A549 treated with GW870086 at 1 μM for 4 hours (cell line): ENCODE measurements at places on chromosomes 1 and 21. TPM values are rescaled to one million over a fixed set of nuclear protein-coding genes. Genes with fewer than 3 reads are reported as not detected.

PIGR gene
- not detected in 5 replicates for total RNA-seq

OR2L13 gene
- not detected in 5 replicates for total RNA-seq

HPCAL4 gene
- total RNA-seq = 0.30 to 0.36 TPM (median 0.34 TPM) in 5 replicates

OR2T11 gene
- not detected in 5 replicates for total RNA-seq

PALMD gene
- total RNA-seq = 0.33 to 0.46 TPM (median 0.42 TPM) in 5 replicates

SH3D21 gene
- 2.0 to 3.2 TPM (median 2.3 TPM) in 5 replicates for total RNA-seq

HPCA gene
- total RNA-seq = 0.14 to 0.66 TPM (median 0.38 TPM) in 5 replicates

NTMT2 gene
- not detected in 5 replicates for total RNA-seq

DCST1 gene
- total RNA-seq = not detected in 5 replicates

BTBD19 gene
- 1.8 to 3.9 TPM (median 2.7 TPM) in 5 replicates for total RNA-seq

CNTN2 gene
- 0.02 to 0.12 TPM (median 0.09 TPM) in 3 of 5 replicates, not detected in the others for total RNA-seq

DSCAM gene
- total RNA-seq = not detected in 5 replicates

RAVER2 gene
- total RNA-seq = 4.1 to 5.5 TPM (median 4.9 TPM) in 5 replicates

LRRC38 gene
- total RNA-seq = 0.06 TPM in 1 of 5 replicates, not detected in the others

ERICH3 gene
- not detected in 5 replicates for total RNA-seq

LMOD1 gene
- not detected in 5 replicates for total RNA-seq

HAPLN2 gene
- total RNA-seq = 0.21 to 0.23 TPM in 2 of 5 replicates, not detected in the others

ALX3 gene
- not detected in 5 replicates for total RNA-seq

IPP gene
- 3.1 to 5.3 TPM (median 4.4 TPM) in 5 replicates for total RNA-seq

LENEP gene
- 0.23 TPM in 1 of 5 replicates, not detected in the others for total RNA-seq

CD5L gene
- not detected in 5 replicates for total RNA-seq

NEGR1 gene
- total RNA-seq = not detected in 5 replicates

VWA5B1 gene
- total RNA-seq = not detected in 5 replicates

MKNK1 gene
- total RNA-seq = 16.8 to 19.7 TPM (median 18.6 TPM) in 5 replicates

GUCA2A gene
- not detected in 5 replicates for total RNA-seq

TSPAN1 gene
- total RNA-seq = 1.8 to 4.9 TPM (median 2.2 TPM) in 5 replicates

AJAP1 gene
- total RNA-seq = not detected in 5 replicates

S100A9 gene
- 0.31 to 1.4 TPM (median 1.2 TPM) in 5 replicates for total RNA-seq

XCL2 gene
- not detected in 5 replicates for total RNA-seq

GBP2 gene
- 0.71 to 1.1 TPM (median 0.77 TPM) in 5 replicates for total RNA-seq

NUP210L gene
- 0.02 TPM in 1 of 5 replicates, not detected in the others for total RNA-seq

CD1D gene
- total RNA-seq = 0.10 TPM in 1 of 5 replicates, not detected in the others

LCE6A gene
- total RNA-seq = not detected in 5 replicates

GUCA2B gene
- not detected in 5 replicates for total RNA-seq

CREB3L4 gene
- total RNA-seq = 7.2 to 9.5 TPM (median 9.4 TPM) in 5 replicates

CELA2A gene
- not detected in 5 replicates for total RNA-seq

KCNJ9 gene
- total RNA-seq = not detected in 5 replicates
